ENCODE measurements at places on chromosomes 16 and 17.

DNA sequence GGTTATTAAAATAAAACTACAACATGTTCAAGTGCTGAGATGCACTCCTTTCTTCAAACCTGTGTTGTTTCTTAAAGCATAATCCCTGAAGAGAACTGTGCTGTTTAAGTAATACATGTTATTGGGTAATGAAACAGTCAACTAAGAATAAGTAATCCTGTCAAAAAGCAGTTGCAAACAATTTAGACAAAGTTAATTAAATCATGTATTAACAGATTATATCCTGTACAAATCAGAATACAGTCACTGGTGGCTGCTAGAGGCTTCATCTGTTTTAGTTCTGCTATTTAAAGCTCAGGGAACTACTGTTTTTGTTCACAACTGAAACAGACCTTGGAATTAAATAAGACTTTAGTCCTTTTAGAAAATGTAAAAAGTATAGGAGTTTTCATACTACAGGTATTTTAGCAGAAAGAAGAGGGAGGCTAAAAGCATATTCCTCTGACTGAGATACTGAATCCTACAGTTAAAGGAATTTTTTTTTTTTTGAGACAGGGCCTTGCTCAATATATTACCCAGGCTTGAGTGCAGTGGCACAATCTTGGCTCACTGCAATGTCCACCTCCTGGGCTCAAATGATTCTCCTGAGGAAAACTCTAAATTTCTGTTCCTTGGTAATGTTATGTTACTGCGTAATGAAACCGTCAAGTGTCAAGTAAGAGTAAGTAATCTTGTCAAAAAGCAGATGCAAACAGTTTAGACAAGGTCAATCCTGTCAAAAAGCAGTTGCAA lies 27.3 kb upstream of the ITGA2B start:
- no peak for DNase-seq

DNA sequence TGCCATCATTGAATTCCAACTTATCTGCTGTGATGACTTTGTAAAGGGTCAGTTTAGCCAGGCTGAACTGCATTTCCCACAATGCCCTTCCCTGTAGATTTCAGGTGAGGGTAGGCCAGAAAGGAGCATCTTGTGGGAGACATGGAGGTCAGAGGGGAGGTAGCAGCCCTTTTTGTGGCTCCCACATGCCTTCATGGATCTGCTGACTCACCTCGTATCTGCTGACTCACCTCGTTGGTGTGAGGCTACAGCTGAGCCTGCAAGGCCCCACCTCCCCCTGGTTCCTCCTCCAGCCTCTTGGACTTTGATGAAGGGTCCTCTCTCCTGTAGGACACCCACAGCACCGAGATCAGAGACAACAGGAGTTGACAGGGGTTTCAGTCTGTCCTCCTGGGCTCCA lies 102.5 kb downstream of the SALL1 start:
- DNase-seq = no peak

- DNase-seq = no peak
Observed at GRCh38 chr17:76531486-76532038, 5.9 kb downstream of the CYGB start.

DNA sequence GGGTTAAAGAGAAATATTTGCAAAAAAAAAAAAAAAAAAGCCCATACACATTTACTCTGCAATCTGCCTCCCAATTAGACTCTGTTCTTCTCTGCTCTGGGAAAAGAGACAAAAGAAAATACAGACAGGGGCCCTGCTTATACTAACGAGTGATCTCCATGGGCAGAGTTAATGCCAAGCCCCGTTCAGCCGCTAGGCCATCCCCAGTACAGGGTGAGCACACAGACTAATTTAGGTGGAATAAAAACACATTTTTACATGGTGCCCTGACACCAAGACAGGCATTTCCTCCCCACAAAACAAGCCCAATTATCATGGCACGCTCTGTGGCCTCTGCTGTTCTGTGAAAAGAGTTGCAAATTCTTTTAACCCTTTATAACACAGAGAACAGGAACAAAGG lies 356.3 kb upstream of the C16orf82 start:
- DNase-seq = no peak

DNA sequence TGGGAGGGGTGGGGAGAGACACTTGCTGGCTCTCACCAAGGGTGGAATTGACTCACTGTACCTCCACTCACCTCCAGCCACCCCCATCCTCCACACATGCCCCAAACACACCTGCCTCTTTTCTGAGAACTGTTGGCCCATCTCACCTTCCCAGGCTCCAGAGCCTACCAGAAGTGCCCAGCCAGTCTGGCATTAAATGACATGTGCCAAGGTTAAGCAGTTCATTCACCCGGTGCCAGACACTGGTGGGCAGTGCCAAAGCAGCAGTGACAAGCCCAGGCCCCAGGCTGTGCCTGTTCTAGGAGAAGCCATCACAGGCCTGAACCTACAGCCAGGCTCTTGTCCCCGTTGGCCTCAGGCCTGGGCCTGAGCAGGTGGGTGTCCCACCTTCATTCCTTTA lies 11.2 kb downstream of the MVP start:
- no peak for DNase-seq

DNA sequence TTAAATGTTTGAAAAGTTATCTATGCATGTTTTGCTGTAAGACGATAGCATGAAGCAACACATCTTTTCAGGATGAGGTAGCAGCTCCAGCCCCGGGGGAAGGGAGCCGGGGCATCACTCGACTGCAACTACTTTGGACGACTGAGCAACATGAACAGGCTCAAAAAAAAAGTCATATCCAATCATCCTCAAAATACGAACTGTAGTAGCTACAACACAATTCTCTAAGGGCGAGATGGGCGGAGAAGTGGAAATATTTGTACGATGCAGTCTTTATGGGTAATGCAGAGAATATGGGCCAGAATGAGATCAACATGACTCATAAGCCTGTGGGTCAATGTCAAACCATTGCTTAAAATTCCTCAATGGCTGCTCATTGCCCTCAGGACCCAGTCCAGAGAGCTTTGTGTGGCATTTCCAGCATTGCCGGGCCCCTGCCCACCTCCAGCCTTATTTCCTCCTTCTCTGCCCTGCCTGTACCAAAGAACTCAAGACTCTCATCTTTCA lies 17.7 kb upstream of the SMURF2 start:
- no peak for DNase-seq

DNA sequence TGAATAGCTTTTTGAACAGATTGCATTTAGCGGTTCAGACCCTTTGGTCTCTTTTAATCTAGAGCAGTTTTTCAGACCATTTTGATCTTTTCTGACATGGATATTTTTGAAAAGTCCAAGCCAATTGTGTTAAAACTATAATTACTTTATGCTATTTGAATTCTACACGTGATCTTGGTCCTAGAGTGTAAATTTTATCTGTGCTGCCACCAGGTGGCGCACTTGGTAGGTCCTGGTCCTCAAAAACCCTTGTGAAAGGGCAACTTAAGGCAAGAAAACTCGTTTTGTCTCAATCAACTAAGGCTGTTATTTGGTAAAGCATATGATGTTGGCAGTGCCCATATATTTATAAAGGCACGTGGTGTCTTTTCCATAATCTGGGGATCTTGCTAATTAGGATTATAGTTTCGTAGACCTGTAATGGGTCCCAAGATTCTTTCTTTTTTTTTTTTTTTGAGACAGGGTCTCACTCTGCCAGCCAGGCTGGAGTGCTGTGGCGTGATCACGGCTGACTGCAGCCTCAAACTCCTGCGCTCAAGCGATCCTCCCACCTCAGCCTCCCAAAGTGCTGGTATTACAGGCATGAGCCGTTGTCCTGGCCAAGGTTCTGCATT lies 43.9 kb upstream of the TEX2 start:
- DNase-seq = no peak

GRCh38 chr17:12644623-12645022 lies 21.1 kb upstream of the MYOCD start:
- no peak for DNase-seq

GRCh38 chr17:77609553-77610517 lies 348.7 kb upstream of the TNRC6C start:
- no peak for DNase-seq

DNA sequence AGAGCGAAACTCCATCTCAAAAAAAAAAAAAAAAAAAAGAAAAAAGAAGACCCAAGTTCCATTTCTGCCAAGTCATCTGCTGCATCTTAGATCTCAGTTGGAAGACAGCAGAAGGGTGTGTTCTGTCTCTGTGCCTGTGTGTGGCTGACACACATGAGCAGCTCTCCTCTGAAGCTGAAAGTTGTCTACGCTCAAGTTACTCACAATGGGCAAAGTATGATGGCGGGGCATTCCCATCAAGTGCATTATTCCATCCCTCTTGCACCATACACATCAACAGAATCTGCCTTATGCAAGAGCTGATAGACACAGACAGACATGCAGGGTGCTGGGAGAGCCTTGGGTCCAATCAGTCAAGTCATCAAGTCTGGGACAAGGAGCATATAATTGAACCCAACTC lies 402.2 kb downstream of the XYLT1 start:
- no peak for DNase-seq

GRCh38 chr16:65283181-65283651 lies 161.4 kb upstream of the CDH11 start:
- no peak for DNase-seq

DNA sequence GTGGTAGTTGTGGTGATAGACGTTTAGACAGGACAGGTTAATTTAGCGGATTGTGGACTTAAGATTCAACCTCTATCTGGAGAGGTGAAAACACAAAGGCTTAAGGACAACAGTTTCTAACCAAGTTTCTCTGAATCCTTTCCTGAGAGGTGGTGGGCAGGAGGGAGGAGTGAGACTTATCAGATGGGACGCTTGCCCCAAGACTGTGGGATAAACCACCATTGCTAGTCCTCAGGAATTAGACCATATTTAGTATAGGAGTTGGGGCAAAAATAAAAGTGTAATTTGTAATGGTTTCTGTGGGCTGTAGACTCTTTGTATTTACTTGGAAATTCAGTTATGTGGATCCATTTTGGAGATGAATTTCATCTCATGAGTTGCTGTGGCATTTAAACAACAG lies 6.6 kb downstream of the PDP2 start:
- no peak for DNase-seq

DNA sequence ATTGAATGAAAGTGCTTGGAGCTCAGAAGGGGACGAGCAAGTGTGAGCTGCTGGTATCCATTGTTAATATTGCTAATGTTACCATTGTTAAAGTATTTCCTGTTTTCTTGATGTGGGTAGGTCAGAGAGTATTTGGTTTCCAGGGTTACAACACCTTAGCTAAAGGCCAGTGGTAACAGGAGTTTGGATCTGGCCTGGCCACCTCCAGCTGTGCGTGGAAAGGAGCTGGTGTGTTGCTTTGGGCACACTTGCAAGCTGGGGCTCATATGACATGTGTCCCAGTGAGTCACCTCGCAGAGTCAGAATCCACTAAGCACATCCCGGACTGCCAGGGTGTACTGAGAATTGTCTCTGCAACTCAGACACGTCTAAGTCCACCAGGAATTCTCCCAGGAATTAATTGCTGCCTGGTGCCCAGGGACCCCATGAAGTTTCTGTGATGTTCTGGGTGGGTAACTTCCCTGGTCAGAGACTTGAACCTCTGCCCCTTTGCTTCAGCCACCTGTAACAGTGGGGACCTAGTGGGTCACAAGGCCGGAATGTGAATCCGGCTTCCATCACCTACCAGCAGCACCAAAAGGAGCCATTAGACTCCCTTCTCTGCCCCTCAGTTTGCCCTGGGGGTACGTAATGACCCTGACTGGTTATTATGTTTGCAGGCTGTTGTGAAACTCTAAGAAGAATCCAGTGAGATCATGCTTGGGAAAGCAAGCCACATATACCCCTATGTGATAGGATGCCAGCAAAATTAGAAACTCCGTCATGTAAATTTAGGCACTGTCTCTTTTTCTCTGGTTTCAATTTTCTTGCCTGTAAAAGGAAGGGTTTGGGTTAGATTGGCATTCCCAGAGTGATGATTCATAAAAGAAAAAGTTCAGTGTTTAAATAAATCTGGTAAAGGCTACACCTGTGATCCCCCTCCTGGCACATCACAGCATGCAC lies 12.8 kb downstream of the SLC6A2 start:
- no peak for DNase-seq

DNA sequence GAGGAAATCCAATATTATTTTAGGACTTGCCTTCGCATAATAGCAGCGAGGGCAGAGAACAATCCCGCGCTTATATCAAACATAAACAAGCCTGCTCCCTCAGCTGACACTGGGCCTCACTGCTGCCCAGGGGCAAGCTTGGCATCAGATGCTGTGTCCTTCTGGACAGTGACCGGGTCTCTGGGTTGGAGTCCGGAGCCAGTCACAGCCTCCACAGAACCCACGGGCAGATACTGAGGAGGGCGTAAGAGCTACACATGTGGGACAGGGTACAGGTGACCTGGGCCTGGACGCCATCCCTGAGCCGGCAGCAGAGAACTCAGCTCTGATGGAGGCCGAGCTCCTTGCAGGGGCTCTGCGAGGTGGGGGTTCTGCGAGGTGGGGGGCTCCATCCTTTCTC lies 14.7 kb upstream of the ZNF469 start:
- DNase-seq = no peak

- no peak for DNase-seq
Observed at GRCh38 chr16:30774367-30775130, 12.4 kb downstream of the RNF40 start.
